ENCODE measurements at places on chromosomes 2 and 18.

GRCh38 chr2:12341215-12341614, 375.5 kb upstream of the TRIB2 start:
- no peak for DNase-seq

- DNase-seq, result no peak
Observed at GRCh38 chr2:200797242-200797770, 14.4 kb upstream of the BZW1 start.

- DNase-seq, result no peak
Observed at GRCh38 chr2:233240897-233241296, 10.6 kb upstream of the ATG16L1 start.

- DNase-seq, result no peak
Observed at GRCh38 chr2:27929916-27930486, 39.5 kb downstream of the BABAM2 start.

- DNase-seq, result no peak
Observed at GRCh38 chr2:29475499-29475898, 360.3 kb downstream of the CLIP4 start.

- DNase-seq, result no peak
Observed at GRCh38 chr18:44627280-44627679, 53.4 kb upstream of the SETBP1 start.

- DNase-seq, result no peak
Observed at GRCh38 chr2:208255557-208256106, 761 bp upstream of the IDH1 start.

DNA sequence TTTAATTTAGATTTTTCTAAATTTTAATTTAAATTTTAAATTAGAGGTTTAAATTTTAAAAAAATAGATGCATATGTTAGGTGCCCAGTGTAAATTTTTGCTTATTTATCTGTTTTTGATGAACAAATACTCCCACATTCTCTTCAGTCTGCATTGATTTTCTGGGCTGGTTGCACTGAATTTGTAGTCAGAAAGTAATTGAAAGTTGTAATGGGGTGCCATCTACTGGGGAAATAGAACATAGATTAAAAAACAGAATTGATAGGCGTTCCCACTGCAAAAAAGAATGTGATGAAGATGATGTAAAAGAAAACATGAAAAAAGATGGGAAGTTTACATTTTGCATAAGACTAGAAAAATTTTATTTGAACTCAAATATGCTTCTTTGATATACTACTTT, 51.7 kb upstream of the CCDC85A start:
- no peak for DNase-seq
